NCI-H1105 (cell line): ENCODE measurements at places on chromosomes 2 and 18.

DNA sequence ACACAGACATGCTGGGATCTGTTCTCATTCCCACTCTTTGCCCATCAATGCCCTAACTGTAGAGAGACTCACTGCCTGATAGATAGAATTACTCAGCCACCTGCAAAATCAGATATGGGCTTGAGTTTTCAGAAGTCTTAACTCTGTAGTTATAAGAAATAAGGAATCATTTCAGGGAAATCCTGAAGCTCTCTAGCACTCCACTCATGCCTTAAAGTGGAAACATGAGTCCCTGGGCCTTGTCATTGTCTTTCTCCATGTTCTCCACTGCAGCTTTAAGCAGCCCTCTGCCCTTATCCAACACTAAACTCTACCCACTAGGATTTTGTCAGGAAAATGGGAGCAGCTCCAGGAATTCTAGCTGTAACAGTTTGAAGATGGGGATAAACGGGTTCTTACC is 192.5 kb downstream of the SNTG2 start:
- DNase-seq = no peak

DNA sequence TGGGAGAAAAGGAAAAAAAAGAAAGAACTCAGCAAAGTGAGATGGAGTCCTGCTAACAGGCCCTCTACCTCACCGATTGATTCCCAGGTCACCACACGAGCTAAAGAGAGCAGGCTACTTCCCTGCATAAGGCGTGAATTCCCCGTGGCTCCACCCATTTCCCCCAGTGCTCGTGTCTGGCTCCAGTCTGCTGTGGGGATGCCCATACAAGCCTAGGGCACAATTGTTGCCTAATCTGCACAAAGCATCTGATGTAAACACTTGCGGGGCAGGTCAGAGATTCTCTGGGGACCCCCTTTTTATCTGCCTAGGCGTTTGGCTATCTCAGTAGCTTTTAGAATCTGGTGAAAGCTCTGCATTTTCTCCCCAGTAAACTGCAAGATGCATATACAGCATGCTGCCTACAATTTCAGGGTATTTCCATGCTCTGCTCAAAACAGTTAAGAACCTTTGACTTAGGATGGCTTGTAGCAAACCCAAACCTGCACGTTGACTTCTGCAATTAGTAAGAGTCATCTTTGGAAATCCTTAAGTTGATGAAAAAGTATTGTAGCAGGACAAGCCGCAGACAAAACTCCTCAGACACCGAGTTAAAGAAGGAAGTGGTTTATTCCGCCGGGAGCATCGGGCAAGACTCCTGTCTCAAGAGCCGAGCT is 34.8 kb downstream of the MYO3B start:
- DNase-seq = no peak

DNA sequence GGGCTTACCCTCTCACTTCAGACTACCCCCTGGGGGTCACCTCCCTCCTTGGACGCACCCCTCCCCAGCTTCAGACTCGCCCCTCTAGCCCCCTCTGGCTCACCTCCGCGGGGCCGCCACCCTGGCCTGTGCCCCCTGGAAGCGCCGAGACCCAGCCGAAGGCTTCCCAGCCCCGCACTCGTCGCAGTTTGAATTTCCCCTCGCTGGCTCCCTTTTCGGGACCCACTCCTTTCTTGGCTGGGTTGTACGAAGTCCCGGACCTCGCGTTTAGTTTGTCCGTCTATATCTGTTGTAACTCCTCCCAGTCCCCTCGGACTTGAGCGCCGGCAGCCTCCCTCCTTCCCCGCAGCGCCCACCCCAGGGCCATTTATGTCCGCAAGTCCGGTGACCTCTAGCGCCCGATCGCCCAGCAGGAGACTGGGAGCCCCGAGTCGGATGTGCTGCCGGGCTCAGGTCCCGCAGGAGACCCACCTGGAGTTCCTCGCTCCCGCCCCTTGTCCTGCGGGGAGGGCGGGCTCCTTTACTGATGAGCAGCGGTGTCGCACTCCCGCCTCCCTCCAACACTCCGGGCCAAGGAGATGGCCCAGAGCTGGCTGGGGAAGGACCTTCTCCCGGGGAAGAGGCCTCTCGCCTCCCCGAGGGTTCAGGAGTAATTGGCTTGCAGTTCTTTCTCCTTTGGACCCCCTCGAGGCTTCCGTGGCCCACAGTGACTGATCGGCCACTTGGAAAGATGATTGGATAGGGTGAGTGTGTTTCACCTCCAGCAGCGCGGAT is 692 bp upstream of the RAX start:
- no peak for DNase-seq

DNA sequence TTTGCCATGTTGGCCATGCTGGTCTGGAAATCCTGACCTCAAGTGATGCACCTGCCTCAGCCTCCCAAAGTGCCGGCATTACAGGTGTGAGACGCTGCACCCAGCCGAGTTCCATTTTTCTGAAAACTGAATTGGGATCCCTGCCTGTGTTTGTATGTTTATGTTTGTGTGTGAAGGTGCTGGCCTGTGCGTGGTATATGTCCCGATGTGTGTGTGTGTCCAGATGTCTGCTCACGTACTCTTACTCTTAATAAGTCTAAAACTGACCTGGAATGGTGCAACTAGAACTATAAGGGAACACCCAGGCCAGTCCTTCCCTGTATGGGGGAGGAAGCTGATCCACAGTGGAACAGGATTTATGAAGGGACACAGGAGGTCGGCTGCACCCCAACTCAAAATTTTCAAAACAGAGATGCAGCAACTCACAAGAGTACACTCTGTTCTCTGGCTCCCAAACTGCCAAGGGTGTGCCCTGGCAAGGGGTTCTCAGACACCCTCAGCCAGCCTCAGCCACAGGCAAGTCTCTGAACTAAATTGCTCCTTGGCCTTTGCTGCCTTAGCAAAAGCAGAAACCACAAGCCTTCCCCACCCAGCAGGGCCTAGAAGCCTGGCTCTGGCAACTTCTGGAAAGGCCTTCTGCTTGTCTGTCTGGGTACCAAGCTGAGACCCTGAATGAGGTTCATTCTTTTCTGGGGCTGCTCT is 36.5 kb downstream of the RHOB start:
- no peak for DNase-seq
